Osteoblast (primary cell): ENCODE measurements at places on chromosomes 6 and 20.

GRCh38 chr20:51528263-51529027 lies 14.1 kb downstream of the NFATC2 start:
- DNase-seq: no peak

DNA sequence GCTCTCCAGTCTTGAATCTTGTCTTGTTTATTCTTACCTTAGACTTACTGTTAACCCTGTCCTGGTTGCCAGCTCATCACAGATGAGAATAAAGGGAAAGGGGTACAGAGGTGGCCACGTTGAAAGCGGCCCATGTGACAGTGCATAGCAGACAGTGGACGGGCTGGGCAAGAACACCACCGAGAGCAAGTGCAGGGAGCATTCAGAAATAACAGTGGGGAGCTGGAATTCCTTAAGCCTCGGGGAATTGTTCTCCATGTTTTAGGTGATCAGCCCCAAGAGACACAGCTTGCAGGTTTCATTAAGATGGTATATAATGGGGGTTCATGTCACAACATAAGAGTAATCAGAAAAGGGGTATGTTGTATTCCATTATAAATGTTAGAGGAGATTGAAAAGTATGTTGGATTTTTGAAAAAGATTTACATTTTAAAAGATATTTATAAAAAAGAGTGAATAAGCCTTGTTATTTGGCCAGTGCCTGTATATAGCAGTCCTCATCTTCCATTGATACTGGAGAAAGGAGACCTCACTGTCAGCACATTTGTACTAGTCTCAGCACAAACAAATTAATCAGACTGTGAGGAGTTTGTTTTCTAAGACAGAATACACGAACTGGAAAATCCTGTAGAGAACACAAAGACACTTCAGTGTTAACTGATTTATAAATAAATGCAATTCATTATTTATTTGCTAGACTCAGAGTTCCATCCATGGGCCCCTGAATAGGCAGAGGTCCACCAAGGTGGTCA lies 35.4 kb downstream of the VAPB start:
- no peak for DNase-seq

DNA sequence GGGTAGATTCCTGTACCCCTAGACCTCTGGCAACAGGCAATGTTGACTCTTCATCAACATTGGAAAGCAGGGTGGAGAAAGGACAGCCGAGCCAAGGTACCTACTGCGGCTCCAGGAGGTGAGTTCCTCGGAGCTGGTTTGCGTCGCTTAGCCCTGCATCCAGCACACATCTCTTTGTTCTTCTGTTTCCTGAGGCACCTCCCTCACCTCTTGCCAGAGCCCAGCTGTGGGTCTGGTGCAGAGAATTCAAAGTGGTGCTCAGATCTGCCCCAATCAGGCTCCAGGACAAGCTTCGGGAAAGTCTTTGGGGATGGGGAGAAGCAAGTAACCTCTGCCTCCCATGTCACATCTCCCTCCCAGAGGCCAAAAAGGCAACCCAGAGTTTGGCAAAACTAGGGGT lies 2.2 kb downstream of the KCNG1 start:
- DNase-seq: no peak

GRCh38 chr20:61925555-61926252 lies 140.0 kb downstream of the TAF4 start:
- DNase-seq: peak; percentile 99

- no peak for DNase-seq
Measured at GRCh38 chr6:26120807-26121140, 33.5 kb downstream of the HFE start.
